Peyer's patch (tissue), 4 donors: ENCODE measurements at places on chromosomes 5 and 9.
A peak's percentile ranks its signal among the peaks of the same experiment; 100 is the strongest.

DNA sequence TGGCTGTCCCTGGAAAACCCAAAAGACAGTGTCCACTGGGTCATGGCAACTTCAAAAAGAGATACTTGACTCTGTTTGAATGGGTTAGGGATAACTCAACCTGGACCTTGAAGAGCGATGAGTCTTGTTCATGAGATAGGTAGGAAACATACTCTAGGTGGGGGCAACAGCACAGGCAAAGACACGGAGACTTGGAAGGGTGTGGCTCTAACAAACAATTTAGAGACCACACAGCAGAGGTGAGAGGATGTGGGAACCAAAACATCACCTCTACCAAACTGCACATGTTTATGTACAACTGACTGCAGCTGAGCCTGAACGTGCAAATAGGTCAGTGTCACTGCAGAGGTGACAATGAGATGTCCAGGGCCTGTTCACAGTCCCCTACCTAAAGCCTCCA is 247.7 kb upstream of the ADRA1B start:
- H3K27me3 ChIP-seq: no peaks in the 10 kb centered on the region
- no peaks in the 10 kb centered on the region for H3K4me1 ChIP-seq
- no peaks in the 10 kb centered on the region for H3K36me3 ChIP-seq
- no peak for DNase-seq

DNA sequence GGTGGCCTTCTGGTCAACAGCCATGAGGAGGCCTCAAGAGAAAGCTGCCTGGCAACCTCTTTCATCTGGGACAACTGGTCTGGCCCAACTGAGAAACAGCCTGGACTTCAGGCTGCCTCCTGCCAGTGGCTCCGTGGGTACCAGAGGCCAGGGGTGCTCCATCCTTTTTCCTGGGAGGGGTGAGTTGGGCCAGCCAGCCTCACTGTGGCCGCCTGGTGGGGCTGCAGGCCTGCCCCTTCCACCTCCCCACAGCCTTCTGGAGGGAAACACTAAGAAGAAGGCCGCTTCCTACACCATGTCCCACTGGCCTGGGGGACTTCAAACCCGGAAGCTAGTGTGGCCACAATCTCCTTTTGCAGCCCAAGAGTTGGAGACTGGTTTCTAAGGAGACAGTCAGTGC is 13.8 kb upstream of the NKD2 start:
- H3K36me3 ChIP-seq: no peaks in the 10 kb centered on the region
- no peaks in the 10 kb centered on the region for H3K27me3 ChIP-seq
- H3K27ac ChIP-seq: peak overlapping the region; percentile 19

DNA sequence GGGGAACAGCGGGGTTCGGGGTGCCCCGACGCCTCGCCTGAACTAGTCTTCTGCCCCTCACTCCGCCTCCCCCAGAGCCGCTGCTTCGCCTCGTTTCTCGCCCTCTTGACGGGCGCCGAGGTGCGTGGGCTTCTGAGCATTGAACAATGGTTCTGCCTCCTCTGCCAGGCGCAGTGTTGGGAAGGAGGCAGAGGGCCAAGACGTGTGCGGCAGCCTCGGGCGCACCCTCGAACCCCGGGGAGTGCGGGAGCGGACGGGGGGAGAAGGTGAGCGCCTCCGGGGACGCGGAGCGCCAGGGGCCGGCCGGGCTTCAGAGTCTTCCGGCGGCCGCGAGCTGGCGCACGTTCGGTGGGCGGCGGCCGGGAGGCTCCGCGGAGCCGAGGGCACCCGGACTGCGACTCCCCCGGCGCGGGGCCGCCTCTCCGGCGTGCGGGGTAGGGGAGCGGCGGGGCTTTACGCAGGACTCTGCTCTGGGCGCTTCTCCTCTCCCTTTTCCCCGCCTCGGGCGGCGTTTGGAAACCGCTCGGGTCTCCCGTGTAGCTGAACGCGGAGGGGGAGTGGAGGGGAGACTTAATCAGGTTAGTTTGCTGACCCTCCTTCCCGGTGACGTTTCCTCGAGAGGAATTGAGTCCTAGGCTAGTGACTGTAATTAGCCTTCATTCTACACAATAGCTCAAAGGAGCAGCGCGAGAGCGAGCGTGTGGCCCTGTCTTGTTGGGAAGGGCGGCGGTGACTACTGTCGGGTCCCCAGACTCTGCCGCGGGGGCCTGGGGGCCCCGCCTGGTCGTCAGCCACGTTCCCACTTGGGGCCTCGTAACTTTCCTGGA is 1.1 kb downstream of the VLDLR start:
- H3K27me3 ChIP-seq: no peaks in the 10 kb centered on the region
- H3K36me3 ChIP-seq: no peaks in the 10 kb centered on the region
- DNase-seq: peak; percentile 54
- H3K4me1 ChIP-seq: no peaks in the 10 kb centered on the region

GRCh38 chr9:98191671-98192502 is 550 bp downstream of the CORO2A start:
- H3K27me3 ChIP-seq: no peaks in the 10 kb centered on the region
- H3K36me3 ChIP-seq: no peaks in the 10 kb centered on the region
- no peaks in the 10 kb centered on the region for H3K4me1 ChIP-seq
- peak; percentile 83 for DNase-seq
- H3K4me3 ChIP-seq: peak overlapping the region; percentile 45

DNA sequence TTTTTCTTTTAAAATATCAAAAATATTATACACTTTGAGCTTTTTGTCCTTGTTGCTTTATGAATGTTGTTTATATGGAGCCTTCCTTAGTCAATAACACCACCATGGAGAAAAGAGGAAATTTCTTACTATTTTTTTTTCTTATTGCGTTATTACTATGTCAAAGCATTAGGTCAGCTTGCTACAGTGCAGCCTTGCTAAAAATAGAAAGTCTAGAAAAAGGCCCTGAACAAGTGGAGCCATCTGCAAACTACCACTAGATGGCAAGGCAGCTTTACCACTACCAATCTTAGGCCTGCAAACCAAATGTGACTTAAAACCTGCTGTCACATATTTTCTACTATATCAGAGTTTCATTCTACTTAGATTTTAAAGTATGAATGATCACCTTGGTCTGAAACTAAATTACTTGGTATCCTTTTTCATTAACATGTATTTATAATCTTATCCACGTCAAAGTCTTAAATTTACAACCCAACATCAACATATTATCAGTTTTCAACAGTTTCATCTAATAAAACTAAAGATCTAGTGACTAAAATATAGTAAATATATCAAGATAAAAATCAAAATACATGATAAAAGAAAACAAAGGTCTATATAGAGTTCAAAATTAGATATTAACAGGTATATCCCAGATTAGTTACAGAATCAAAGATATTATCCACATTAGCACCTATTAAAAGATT is 113.1 kb upstream of the ACOT12 start:
- peak overlapping the region; percentile 2 for H3K27ac ChIP-seq
- H3K27me3 ChIP-seq: no peaks in the 10 kb centered on the region

GRCh38 chr9:74573640-74574191 is 76.6 kb downstream of the RORB start:
- no peaks in the 10 kb centered on the region for H3K36me3 ChIP-seq
- no peak overlapping the region for H3K27ac ChIP-seq
- no peak for DNase-seq
- H3K4me3 ChIP-seq: no peak overlapping the region
- no peaks in the 10 kb centered on the region for H3K4me1 ChIP-seq

DNA sequence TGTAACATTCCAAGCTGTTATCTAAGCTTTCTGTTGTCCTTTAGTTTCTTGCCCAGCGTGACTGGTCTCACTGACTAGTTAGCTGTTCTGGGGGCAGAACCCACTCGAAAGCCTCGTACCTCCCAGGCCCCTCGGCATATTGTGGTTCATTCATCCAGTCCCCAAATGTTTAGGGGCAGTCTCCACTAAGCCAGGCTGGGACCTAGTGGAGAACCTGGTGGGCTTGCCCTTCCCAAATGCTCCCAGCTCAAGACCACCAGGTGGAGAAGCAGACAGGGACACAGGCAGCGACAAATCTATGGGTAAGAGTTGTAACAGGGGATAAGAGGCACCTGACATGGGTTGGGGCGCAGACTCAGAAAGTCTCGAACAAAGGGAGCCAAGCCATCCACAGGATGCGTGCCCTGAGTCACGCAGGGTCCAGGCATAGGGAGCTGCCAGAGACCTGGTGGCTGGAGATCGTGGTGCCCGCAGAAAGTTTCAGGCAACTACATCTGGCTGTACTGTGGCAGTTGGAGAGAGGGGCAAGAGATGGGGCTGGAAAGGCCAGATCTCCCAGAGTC is 851 bp upstream of the EEIG1 start:
- H3K4me1 ChIP-seq: no peaks in the 10 kb centered on the region
- H3K36me3 ChIP-seq: no peaks in the 10 kb centered on the region
- H3K27ac ChIP-seq: peak overlapping the region; percentile 99
- H3K27me3 ChIP-seq: no peaks in the 10 kb centered on the region
- H3K4me3 ChIP-seq: peak overlapping the region; percentile 91

DNA sequence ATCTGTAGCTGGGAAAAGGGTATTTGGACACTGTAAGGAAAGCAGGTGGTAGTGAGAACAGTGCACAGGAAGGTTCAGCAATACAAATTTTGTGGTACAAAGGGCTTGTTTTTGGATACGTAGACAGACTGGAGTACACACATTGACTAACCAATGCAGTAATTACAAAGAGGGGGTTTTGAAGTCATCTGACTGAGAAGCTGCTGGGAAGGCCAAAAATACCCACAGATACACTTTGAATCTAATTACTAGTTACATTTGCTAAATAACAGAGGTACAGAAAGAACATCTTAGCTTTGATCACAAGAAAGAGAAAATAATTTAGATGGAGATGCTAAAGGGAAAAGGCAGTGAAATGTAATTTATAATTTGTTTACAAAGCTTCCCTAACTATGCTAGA is 45.9 kb downstream of the PKD2L2 start:
- H3K27me3 ChIP-seq: no peaks in the 10 kb centered on the region
- no peak overlapping the region for H3K27ac ChIP-seq
- no peak for DNase-seq

GRCh38 chr5:85293145-85293785 is 908.6 kb upstream of the EDIL3 start:
- no peaks in the 10 kb centered on the region for H3K27me3 ChIP-seq
- H3K4me1 ChIP-seq: no peaks in the 10 kb centered on the region
- no peak overlapping the region for H3K27ac ChIP-seq
- no peaks in the 10 kb centered on the region for H3K36me3 ChIP-seq
- no peak for DNase-seq
- no peak overlapping the region for H3K4me3 ChIP-seq

- no peak overlapping the region for H3K27ac ChIP-seq
- no peaks in the 10 kb centered on the region for H3K36me3 ChIP-seq
- no peaks in the 10 kb centered on the region for H3K27me3 ChIP-seq
- no peaks in the 10 kb centered on the region for H3K4me1 ChIP-seq
- H3K4me3 ChIP-seq: no peak overlapping the region
Observed at GRCh38 chr9:113228130-113228665, 6.9 kb downstream of the SLC31A1 start.

- no peaks in the 10 kb centered on the region for H3K27me3 ChIP-seq
- H3K4me1 ChIP-seq: peaks cover 51% of the 10 kb centered on the region
- H3K4me3 ChIP-seq: peak overlapping the region; percentile 94
- peak; percentile 43 for DNase-seq
Observed at GRCh38 chr5:159208514-159209437, 577 bp downstream of the RNF145 start.

DNA sequence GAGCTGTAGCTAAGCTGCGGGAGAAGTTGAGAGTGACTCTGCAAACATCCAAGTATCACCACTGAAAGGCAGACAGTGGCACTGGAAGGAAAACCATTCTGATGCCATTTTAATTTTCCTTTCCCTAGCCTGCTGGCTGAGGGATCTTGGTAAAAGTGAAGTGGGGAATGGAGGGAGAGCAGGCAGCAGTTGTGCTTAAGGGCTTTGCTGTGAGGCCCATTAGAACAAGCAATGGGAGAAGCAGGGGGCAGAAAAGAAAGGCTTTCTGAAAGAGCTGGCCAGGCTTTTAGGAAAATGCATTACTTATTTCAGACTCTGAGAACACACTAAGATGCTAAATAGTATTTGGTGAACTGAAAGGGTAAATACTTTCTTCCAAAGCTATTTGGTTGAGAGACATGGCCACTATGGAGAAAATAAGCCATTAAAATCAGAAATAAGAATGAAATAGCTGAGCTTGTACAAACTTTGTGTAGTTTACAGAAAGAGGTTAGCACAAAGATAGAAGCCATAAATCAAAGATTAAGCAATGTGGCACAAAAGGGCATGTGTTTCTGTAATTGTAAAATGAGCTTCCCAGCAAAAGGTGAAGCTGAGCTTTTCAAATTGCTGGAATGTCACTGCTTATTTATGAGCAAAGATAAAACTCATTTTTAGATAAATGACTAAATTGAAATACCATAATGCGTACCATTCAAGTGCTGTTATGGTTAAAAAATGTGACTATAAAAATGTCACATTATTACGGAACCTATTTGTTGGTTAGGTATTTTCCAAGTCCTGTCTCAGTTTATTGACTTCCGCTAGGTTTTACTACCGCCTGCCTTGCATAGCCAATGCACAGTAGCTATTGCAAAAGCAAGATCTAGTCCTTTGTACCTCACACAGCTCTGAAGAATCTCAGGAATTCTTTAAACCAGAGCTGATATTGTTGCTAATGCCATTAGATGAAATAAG is 20.8 kb downstream of the SNCAIP start:
- H3K27ac ChIP-seq: no peak overlapping the region
- no peak for DNase-seq
- H3K4me3 ChIP-seq: no peak overlapping the region
- no peaks in the 10 kb centered on the region for H3K36me3 ChIP-seq

GRCh38 chr5:10140195-10140973 is 109.3 kb downstream of the ATPSCKMT start:
- H3K36me3 ChIP-seq: no peaks in the 10 kb centered on the region
- DNase-seq: no peak
- no peaks in the 10 kb centered on the region for H3K4me1 ChIP-seq

GRCh38 chr9:90219548-90220118 is 423.0 kb downstream of the DIRAS2 start:
- no peaks in the 10 kb centered on the region for H3K36me3 ChIP-seq
- no peak overlapping the region for H3K27ac ChIP-seq
- H3K4me1 ChIP-seq: no peaks in the 10 kb centered on the region
- DNase-seq: peak; percentile 63
- H3K27me3 ChIP-seq: no peaks in the 10 kb centered on the region

DNA sequence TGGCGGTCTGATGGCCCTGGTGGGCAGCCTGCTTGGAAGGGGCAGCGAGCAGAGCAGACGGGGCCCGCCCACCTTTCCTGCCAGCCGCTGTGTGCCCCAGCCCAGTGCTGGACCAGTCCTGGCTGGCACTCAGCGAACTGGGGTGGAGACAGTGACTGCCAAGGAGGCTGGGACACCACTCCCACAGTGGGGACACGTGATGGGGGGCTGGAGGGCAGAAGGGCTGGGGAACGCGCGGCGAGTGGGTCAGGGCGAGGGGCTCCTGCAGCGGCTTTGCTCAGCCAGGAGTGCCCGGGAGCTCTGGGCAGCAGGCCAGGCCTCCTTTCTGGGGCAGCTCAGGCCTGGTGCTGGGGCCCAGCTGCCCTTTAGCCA is 19.5 kb downstream of the NCS1 start:
- H3K27me3 ChIP-seq: no peaks in the 10 kb centered on the region
- H3K27ac ChIP-seq: no peak overlapping the region
- H3K36me3 ChIP-seq: no peaks in the 10 kb centered on the region
- H3K4me3 ChIP-seq: no peak overlapping the region
- no peak for DNase-seq

GRCh38 chr5:179125789-179126505 is 65.8 kb downstream of the ZNF354C start:
- no peak overlapping the region for H3K27ac ChIP-seq
- no peaks in the 10 kb centered on the region for H3K36me3 ChIP-seq
- no peak overlapping the region for H3K4me3 ChIP-seq
- H3K27me3 ChIP-seq: no peaks in the 10 kb centered on the region
- peak; percentile 34 for DNase-seq
- no peaks in the 10 kb centered on the region for H3K4me1 ChIP-seq
